Glutamatergic neuron (in vitro differentiated cells): ENCODE measurements at places on chromosomes 1 and 21.
A peak's percentile ranks its signal among the peaks of the same experiment; 100 is the strongest.

DNA sequence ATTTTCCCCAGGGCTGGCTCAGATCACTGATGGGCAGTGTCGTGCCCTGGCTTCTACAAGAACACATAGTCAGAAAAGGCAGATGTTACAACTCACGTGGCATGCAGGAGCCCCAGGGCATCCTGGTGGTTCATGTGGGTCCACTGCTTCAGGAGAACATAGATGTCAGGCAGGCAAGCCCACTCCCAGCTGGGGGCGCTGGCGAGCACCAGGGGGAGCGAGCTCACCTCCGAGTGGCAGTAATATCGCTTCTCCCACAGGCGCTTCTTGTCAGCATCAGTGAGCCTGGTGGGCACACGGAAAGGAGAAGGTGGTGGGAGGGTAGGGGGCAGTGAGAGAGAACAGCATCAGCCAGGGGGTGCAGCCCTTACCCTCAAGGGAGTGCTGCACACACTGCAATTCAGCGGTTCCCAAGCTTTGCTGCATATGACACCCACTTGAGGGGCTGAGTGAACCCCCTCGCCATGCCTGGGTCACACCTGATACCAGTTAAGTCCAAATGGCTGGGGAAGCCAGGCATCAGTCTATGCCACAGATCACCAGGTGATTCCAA, 34.3 kb upstream of the PPP1R15B start:
- H3K27me3 ChIP-seq = peaks cover 34% of the 10 kb centered on the region
- peak overlapping the region; percentile 100 for H3K27ac ChIP-seq
- H3K4me3 ChIP-seq = peak overlapping the region; percentile 85
- H3K4me1 ChIP-seq = peaks cover 68% of the 10 kb centered on the region

GRCh38 chr21:46142582-46143473, 12.6 kb downstream of the FTCD start:
- peaks cover 12% of the 10 kb centered on the region for H3K4me1 ChIP-seq
- H3K36me3 ChIP-seq = peaks cover 4% of the 10 kb centered on the region
- H3K27ac ChIP-seq = no peak overlapping the region
- H3K27me3 ChIP-seq = peaks cover 14% of the 10 kb centered on the region
- H3K4me3 ChIP-seq = no peak overlapping the region

DNA sequence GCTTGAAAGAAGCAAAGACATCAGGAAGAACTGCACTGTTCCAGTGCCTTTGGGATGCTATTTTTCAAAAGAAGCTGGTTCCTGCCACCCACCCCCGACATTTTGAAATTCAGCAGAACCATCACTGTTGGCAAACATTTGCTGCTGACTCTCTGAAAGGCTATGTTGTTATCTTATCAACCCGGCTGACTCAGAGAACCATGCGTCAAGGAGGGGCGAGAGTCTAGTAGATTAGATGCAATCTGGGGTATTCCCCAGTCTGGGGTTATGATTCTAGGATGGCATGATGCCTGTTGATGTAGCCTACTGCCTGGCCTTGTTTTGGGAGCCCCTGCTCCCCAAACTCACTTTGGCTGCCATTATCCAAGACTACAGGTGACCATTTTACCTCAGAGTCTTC, 267.8 kb upstream of the RUNX1 start:
- H3K27me3 ChIP-seq = no peaks in the 10 kb centered on the region
- no peak overlapping the region for H3K27ac ChIP-seq
- no peak for DNase-seq
- H3K4me3 ChIP-seq = no peak overlapping the region
- peaks cover 7% of the 10 kb centered on the region for H3K4me1 ChIP-seq

- no peak overlapping the region for H3K4me3 ChIP-seq
- no peaks in the 10 kb centered on the region for H3K36me3 ChIP-seq
- no peak overlapping the region for H3K27ac ChIP-seq
These were observed 104.7 kb upstream of the NFIA start for GRCh38 chr1:60977661-60978060.

GRCh38 chr1:171983584-171983983, 142.3 kb downstream of the DNM3 start:
- no peaks in the 10 kb centered on the region for H3K4me1 ChIP-seq
- DNase-seq = no peak
- no peaks in the 10 kb centered on the region for H3K27me3 ChIP-seq

- no peak overlapping the region for H3K27ac ChIP-seq
- H3K27me3 ChIP-seq = peaks cover 3% of the 10 kb centered on the region
- H3K36me3 ChIP-seq = no peaks in the 10 kb centered on the region
- no peak overlapping the region for H3K4me3 ChIP-seq
- DNase-seq = no peak
These were observed 69.8 kb upstream of the FAM3B start for GRCh38 chr21:41246808-41247207.

- H3K27ac ChIP-seq = no peak overlapping the region
- DNase-seq = no peak
- no peak overlapping the region for H3K4me3 ChIP-seq
- peaks cover 1% of the 10 kb centered on the region for H3K27me3 ChIP-seq
- peaks cover 4% of the 10 kb centered on the region for H3K36me3 ChIP-seq
These were observed 72.0 kb downstream of the MIS18A start for GRCh38 chr21:32206631-32207405.

DNA sequence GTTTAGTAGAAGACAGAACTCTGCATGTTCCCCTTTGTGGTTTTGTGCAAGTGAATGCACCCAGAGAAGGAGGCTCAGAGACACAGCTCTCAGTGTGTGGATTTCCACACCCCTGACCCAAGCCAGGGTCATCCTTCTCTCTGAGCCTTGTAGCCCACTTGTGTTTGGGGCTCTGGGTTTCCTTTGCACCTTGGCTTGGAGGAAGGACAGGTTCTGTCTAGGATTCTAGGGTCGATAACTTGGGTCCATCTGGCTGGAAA, 27.2 kb downstream of the MYOG start:
- H3K36me3 ChIP-seq = peaks cover 12% of the 10 kb centered on the region
- H3K27ac ChIP-seq = no peak overlapping the region
- no peak overlapping the region for H3K4me3 ChIP-seq
- peaks cover 16% of the 10 kb centered on the region for H3K4me1 ChIP-seq
- peaks cover 7% of the 10 kb centered on the region for H3K27me3 ChIP-seq

DNA sequence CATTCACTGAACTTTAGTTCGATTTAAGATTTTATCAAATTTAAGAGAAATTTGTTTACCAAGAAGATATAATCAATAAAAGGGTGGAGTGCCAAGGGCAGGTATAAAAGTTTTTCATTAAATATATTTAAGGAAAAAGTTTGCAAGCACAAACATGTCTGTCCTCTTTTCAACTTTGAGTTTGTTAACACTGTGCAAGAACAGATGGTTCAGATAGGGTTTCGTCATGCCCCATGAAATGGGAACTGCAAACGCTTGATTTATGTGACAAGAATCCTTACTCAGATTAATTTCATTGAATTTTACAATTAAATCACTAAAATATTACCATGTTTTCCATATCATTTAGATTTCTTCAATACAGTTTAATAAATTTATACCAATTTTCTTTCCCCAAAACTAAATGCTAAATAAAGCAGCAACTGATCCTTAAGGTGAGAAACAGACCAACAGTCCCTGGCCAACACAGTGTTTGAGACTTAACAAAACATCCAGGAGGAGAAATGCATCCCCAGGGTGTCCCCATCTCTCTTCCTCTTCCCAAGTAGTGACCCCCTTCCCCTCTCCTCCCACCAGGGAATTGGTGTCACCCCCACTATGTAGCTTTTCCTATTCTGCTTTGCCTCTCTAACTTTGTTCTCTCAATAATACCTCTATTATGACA, 292.9 kb downstream of the LTN1 start:
- no peak for DNase-seq
- no peak overlapping the region for H3K4me3 ChIP-seq
- H3K36me3 ChIP-seq = no peaks in the 10 kb centered on the region
- no peaks in the 10 kb centered on the region for H3K27me3 ChIP-seq
- peaks cover 2% of the 10 kb centered on the region for H3K4me1 ChIP-seq

DNA sequence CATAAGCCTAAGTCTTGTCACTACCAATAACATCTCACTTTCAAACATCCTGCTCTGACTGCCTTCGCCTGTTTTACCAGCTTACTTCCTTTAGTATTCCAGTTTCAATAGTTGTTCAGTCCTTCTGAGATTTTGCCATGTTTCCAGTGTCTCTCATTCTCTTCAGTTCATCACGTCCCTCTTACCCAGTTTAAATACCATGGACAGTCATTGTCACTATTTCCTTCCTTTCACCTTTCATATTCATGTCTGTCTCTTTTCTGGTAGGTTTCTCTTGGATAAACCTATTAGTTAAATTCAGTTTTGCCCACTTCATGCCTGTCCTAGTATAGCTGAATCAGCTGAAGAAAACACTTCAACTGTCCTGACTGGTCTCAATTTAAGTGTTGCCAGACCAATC, 5.9 kb downstream of the ATF6 start:
- H3K27me3 ChIP-seq = no peaks in the 10 kb centered on the region
- H3K27ac ChIP-seq = no peak overlapping the region

DNA sequence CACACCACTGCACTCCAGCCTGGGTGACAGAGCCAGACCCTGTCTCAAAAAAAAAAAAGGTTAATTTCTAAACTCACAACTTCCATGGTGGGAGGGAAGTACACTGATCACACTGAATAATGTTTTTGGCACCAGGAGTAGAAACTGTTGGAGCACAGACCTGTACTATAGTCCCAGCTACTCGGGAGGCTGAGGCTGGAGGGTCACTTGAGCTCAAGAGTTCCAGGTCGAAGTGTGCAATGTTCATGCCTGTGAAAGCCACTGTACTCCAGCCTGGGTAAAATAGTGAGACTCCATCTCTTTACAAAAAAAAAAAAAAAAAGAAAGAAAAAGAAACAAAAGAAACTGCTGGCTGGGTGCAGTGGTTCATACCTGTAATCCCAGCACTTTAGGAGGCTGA, 35.3 kb downstream of the TMEM50B start:
- H3K27ac ChIP-seq = no peak overlapping the region
- peaks cover 3% of the 10 kb centered on the region for H3K4me1 ChIP-seq
- no peaks in the 10 kb centered on the region for H3K27me3 ChIP-seq
- H3K4me3 ChIP-seq = no peak overlapping the region
- H3K36me3 ChIP-seq = no peaks in the 10 kb centered on the region
- no peak for DNase-seq

DNA sequence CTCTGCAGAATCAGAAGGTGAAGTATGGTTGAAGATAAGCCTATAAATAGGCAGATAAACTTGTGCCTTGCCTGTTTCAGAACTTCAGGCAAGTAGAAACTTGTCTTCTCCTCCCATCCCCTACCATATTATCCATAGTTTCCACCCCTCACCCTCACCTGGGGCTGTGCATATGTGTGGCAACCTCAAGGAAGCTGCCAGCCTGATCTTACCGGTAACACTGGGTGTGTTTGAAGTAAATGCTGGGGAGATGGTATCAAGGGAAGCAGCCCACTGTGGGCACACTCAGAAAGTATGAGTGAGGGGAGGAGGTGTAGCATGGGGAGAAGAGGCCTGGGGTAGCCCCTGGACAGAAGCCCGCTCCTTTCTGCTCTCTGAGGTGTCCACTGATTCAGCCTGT, 14.5 kb downstream of the VANGL2 start:
- no peak for DNase-seq
- peaks cover 41% of the 10 kb centered on the region for H3K4me1 ChIP-seq
- peaks cover 6% of the 10 kb centered on the region for H3K36me3 ChIP-seq
- H3K27ac ChIP-seq = no peak overlapping the region
- peaks cover 5% of the 10 kb centered on the region for H3K27me3 ChIP-seq
- no peak overlapping the region for H3K4me3 ChIP-seq

GRCh38 chr1:27026621-27027574, 14.2 kb upstream of the TENT5B start:
- no peak overlapping the region for H3K4me3 ChIP-seq
- DNase-seq = no peak
- H3K4me1 ChIP-seq = peaks cover 6% of the 10 kb centered on the region
- no peaks in the 10 kb centered on the region for H3K36me3 ChIP-seq
- H3K27ac ChIP-seq = no peak overlapping the region

DNA sequence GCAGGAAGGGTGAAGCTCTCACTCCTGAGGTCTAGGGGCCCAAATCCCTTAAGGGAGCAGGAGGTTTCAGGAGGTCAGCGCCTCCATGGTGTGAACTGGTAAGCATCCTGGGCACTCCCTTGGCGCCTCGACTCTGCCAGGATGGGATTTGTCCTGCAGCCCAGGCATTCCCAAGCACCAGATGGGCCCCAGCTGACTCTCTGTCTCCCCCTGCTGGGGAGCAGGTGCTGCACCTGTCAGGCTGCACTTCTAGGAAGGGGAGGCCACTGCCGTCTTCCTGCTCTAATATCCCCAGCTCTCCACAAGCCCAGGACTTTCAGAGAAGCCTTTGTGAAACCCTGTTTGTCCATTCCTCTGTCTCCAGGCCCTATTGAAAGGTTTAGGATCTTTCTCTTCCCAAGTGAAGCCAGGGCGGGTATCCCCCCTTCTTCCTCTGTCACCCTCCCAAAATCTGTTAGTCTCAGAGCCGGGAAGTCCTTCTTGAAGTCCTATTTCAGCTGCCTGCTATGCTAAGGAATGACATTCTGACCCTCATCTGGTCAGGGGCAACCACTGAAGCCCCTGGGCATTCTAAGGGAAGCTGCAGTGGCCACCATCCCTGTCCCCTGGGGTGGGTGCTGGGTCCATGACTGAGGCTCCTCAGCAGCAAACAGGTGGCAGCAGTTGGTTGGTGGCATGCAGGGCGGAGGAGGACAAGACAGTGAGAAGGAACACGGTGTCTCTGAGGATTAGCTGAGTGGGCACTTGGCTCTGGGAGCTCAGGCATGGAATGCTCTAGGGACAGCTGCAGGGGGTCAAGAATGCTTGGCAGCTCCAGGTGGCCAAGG, 3.2 kb downstream of the MYBPH start:
- H3K27ac ChIP-seq = no peak overlapping the region
- H3K4me3 ChIP-seq = no peak overlapping the region
- H3K36me3 ChIP-seq = no peaks in the 10 kb centered on the region
- H3K27me3 ChIP-seq = peaks cover 11% of the 10 kb centered on the region

DNA sequence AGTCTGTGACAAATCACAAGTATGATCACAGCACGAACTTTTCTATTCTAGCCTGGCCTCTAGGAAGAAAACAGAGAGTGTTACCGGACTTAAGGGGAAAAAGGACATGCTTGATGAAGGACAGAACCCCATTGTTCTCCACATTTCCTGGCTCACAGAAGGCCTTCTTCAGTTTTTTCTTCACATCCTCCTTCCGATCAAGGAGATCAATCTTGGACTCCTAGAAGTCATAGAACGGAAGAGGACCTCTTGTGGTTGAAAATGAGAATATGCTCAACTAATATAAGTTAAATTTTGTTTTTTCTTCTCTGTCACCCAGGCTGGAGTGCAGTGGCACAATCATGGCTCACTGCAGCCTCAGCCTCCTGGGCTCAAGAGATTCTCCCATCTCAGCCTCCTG, 30.3 kb downstream of the YARS1 start:
- DNase-seq = no peak
- H3K36me3 ChIP-seq = no peaks in the 10 kb centered on the region
- H3K4me3 ChIP-seq = no peak overlapping the region
- H3K4me1 ChIP-seq = no peaks in the 10 kb centered on the region
- H3K27me3 ChIP-seq = no peaks in the 10 kb centered on the region
- no peak overlapping the region for H3K27ac ChIP-seq

- H3K4me1 ChIP-seq = peaks cover 53% of the 10 kb centered on the region
- no peak for DNase-seq
- peak overlapping the region; percentile 1 for H3K4me3 ChIP-seq
- peaks cover 8% of the 10 kb centered on the region for H3K36me3 ChIP-seq
- H3K27me3 ChIP-seq = peaks cover 9% of the 10 kb centered on the region
These were observed 118.0 kb upstream of the IPO9 start for GRCh38 chr1:201710632-201711597.
